ENCODE measurements at places on chromosomes 5 and 9. TPM values are rescaled to one million over a fixed set of nuclear protein-coding genes. Genes with fewer than 3 reads are reported as not detected.

SV2C gene
- 0.02 TPM for total RNA-seq

PTGDS gene
- 4.8 TPM for total RNA-seq

DIPK1B gene
- total RNA-seq, result 38.2 TPM

PCDHA12 gene
- 7.2 TPM for total RNA-seq

LCN10 gene
- 0.75 TPM for total RNA-seq

DAB2 gene
- total RNA-seq, result 2.3 TPM

C1QTNF3 gene
- 1.1 TPM for total RNA-seq

N4BP3 gene
- total RNA-seq, result 32.1 TPM

TMED9 gene
- 156 TPM for total RNA-seq

ZDHHC11 gene
- 37.6 TPM for total RNA-seq

CYFIP2 gene
- 84.5 TPM for total RNA-seq

CBY3 gene
- 1.6 TPM for total RNA-seq

GRCh38 chr9:137575364-137575715 lies 3.4 kb downstream of the DPH7 start:
- H3K36me3 ChIP-seq, result peaks cover 52% of the 10 kb centered on the region
- H3K27me3 ChIP-seq, result no peaks in the 10 kb centered on the region
- H3K4me3 ChIP-seq, result peak overlapping the region; percentile 27
- DNase-seq, result no peak
- peaks cover 4% of the 10 kb centered on the region for H3K4me1 ChIP-seq
- no peak overlapping the region for H3K27ac ChIP-seq

GRCh38 chr9:134948149-134948548 lies 30.4 kb upstream of the FCN1 start:
- H3K36me3 ChIP-seq, result no peaks in the 10 kb centered on the region
- H3K27ac ChIP-seq, result no peak overlapping the region
- H3K4me1 ChIP-seq, result no peaks in the 10 kb centered on the region
- no peak overlapping the region for H3K4me3 ChIP-seq
- no peak for DNase-seq

DNA sequence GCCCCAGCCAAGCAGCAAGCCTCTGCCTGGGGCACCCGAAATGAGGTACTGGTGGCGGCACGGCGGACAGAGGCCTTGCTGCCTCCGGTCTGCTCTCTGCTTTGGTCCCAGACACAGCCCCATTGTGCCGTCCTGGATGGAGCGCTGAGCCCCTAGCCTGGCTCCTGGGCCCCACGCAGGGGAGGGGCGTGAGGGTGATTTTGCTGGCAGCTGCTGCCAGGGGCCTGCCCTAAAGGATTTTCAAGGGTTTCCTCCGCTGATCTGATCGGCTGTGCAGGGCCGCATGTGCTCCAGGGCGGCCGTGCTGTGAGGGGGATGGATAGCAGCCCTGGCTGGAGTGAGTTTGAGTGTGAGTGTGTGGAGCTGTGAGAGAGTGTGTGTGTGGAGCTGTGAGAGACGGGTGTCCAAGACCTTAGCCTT lies 1.3 kb downstream of the GPSM1 start:
- no peak for DNase-seq
- H3K36me3 ChIP-seq, result no peaks in the 10 kb centered on the region
- H3K4me3 ChIP-seq, result peak overlapping the region; percentile 52

GRCh38 chr5:67154556-67155206 lies 41.9 kb downstream of the CD180 start:
- H3K36me3 ChIP-seq, result no peaks in the 10 kb centered on the region
- no peaks in the 10 kb centered on the region for H3K4me1 ChIP-seq
- H3K4me3 ChIP-seq, result no peak overlapping the region
- H3K27ac ChIP-seq, result no peak overlapping the region
- no peak for DNase-seq

DNA sequence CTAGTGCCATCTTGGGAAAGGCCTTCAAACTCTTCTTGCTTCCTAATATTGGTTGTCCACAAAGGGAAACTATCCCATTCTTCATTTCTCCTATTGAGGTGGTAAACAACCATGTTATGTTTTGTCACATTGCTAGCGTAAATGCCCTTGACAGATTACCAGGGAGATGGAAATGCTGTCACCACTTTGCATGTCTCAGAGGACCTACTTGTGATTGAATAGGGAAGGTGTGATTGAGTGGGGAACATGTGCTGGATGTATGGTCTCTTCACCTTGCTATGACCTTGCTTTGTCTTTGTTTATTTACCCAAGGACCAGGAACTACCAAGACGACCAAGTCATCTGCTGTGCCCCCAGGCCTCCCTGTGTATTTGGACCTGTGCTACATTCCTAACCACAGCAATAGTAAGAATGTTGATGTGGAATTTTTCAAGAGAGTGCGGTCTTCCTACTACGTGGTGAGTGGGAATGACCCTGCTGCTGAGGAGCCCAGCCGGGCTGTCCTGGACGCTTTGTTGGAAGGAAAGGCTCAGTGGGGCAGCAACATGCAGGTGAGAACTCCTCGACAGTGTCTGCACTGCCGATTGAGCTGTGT lies 96.1 kb downstream of the MAP1B start:
- H3K4me3 ChIP-seq, result no peak overlapping the region
- DNase-seq, result no peak
- H3K27ac ChIP-seq, result no peak overlapping the region
- no peaks in the 10 kb centered on the region for H3K27me3 ChIP-seq
- H3K36me3 ChIP-seq, result peaks cover 60% of the 10 kb centered on the region

DNA sequence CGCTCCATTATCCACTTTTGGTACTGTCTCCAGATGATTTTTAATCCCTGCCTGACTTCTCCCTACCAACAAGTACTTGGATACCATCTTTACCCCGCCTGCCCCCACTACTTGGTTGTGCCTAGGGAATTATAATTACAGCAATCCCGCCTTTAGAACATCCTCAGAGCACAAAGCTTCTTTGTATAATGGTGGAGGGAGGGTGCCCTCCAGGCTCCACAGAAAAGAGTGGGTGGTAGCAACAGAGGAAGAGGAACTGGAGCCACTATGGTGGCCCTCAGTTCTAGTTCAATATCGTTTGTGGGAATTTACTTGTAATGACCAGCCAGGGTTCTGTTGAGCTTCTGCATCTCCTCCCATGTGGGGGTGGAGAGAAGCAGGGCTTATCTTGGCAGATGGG lies 79.0 kb upstream of the RNF38 start:
- no peak for DNase-seq
- H3K27me3 ChIP-seq, result no peaks in the 10 kb centered on the region
- peaks cover 3% of the 10 kb centered on the region for H3K36me3 ChIP-seq

GRCh38 chr5:134088291-134088690 lies 26.2 kb upstream of the TCF7 start:
- H3K27me3 ChIP-seq, result no peaks in the 10 kb centered on the region
- no peaks in the 10 kb centered on the region for H3K36me3 ChIP-seq
- H3K4me1 ChIP-seq, result 0 out of 2 replicates have a peak, but pooled peaks cover 3% of the 10 kb centered on the region
- no peak overlapping the region for H3K4me3 ChIP-seq
- no peak overlapping the region for H3K27ac ChIP-seq
- DNase-seq, result no peak

DNA sequence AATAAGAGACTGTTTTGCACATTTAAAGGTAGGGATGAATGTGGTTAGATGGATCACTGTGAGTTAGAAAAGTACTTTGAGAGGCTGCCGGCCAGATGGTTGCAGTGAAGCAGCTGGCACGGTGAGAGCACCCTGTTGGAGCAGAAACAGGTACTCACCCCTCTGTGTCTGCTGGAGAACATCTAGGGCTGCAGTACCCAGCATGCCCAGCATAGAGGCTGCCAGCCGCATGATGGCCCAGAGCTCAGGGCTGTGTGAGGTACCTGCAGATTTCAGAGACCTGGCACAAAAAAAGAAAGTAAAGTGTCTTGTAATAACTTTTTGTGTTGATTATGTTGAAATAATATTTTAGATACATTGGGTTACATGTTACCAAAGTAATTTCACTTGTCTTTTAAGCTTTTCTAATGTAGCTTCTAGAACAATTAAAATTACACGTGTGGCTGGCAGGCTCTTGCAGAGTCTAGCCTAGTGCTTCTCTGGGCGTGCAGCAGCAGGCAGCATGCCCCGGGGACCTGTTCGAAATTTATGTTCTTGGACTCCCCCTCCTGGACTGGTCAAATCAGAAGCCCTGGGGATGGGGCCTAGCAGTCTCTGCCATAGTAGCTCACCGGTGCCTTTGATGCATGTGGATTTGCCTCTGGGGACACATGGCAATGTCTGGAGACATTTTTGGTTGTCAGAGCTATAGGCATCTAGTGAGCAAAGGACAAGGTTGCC lies 11.1 kb downstream of the WDR5 start:
- no peaks in the 10 kb centered on the region for H3K27me3 ChIP-seq
- no peaks in the 10 kb centered on the region for H3K4me1 ChIP-seq
- peaks cover 43% of the 10 kb centered on the region for H3K36me3 ChIP-seq
- no peak for DNase-seq
- no peak overlapping the region for H3K27ac ChIP-seq

- H3K27ac ChIP-seq, result no peak overlapping the region
- H3K4me1 ChIP-seq, result no peaks in the 10 kb centered on the region
- H3K36me3 ChIP-seq, result no peaks in the 10 kb centered on the region
- no peak overlapping the region for H3K4me3 ChIP-seq
Observed at GRCh38 chr5:178325311-178325678, 92.7 kb upstream of the PHYKPL start.

- H3K4me1 ChIP-seq, result no peaks in the 10 kb centered on the region
- no peak overlapping the region for H3K4me3 ChIP-seq
- no peaks in the 10 kb centered on the region for H3K27me3 ChIP-seq
- H3K27ac ChIP-seq, result no peak overlapping the region
Observed at GRCh38 chr5:54959673-54960418, 25.5 kb downstream of the ESM1 start.

GRCh38 chr5:113110117-113110516 lies 133.5 kb downstream of the DCP2 start:
- DNase-seq, result no peak
- no peak overlapping the region for H3K27ac ChIP-seq
- H3K4me1 ChIP-seq, result no peaks in the 10 kb centered on the region
- peaks cover 10% of the 10 kb centered on the region for H3K36me3 ChIP-seq
- H3K4me3 ChIP-seq, result no peak overlapping the region

DNA sequence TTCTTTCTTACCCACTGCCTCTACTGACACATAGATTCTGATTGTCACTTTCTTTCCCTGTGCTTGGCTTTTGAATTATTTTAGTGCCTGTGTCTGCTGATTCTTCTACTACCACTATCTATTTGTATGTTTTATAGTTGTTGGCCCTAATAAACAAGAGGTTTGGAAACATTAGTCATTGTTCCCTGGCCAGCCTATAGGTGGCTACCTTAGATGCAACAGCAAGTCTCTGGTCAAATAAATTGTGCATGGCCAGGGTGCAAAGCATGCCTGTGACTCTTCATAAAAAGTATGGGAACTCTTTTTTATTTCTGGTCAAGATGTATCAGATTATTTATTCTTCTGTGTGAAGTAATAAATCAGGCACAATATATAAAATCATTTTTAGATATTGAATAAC lies 124.4 kb downstream of the PLK2 start:
- H3K27ac ChIP-seq, result no peak overlapping the region
- H3K4me3 ChIP-seq, result no peak overlapping the region
- H3K36me3 ChIP-seq, result no peaks in the 10 kb centered on the region
- no peak for DNase-seq

GRCh38 chr9:35729700-35730485 lies 2.1 kb downstream of the TLN1 start:
- no peaks in the 10 kb centered on the region for H3K27me3 ChIP-seq
- H3K4me3 ChIP-seq, result no peak overlapping the region
- peaks cover 25% of the 10 kb centered on the region for H3K4me1 ChIP-seq
- DNase-seq, result peak; percentile 56
- H3K27ac ChIP-seq, result no peak overlapping the region
- H3K36me3 ChIP-seq, result peaks cover 7% of the 10 kb centered on the region

DNA sequence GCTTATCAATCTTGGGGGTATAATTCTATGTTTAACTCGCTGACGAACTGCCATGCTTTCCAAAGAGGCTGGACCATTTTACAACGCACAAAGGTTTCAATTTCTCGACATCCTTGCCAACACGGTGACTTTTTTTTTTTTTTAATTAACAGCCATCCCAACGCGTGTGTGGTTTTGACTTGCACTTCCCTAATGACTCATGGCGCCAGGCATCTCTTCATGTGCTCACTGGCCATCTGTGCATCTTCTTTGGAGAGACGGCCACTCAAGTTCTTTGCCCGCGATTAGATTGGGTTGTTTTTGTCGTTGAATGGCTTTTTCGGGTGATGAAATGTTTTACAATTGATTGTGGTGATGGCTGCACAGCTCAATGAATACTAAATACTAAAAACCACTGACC lies 12.5 kb upstream of the CARD9 start:
- H3K4me3 ChIP-seq, result no peak overlapping the region
- H3K36me3 ChIP-seq, result peaks cover 72% of the 10 kb centered on the region
- H3K4me1 ChIP-seq, result no peaks in the 10 kb centered on the region
- no peak overlapping the region for H3K27ac ChIP-seq
- H3K27me3 ChIP-seq, result no peaks in the 10 kb centered on the region

DNA sequence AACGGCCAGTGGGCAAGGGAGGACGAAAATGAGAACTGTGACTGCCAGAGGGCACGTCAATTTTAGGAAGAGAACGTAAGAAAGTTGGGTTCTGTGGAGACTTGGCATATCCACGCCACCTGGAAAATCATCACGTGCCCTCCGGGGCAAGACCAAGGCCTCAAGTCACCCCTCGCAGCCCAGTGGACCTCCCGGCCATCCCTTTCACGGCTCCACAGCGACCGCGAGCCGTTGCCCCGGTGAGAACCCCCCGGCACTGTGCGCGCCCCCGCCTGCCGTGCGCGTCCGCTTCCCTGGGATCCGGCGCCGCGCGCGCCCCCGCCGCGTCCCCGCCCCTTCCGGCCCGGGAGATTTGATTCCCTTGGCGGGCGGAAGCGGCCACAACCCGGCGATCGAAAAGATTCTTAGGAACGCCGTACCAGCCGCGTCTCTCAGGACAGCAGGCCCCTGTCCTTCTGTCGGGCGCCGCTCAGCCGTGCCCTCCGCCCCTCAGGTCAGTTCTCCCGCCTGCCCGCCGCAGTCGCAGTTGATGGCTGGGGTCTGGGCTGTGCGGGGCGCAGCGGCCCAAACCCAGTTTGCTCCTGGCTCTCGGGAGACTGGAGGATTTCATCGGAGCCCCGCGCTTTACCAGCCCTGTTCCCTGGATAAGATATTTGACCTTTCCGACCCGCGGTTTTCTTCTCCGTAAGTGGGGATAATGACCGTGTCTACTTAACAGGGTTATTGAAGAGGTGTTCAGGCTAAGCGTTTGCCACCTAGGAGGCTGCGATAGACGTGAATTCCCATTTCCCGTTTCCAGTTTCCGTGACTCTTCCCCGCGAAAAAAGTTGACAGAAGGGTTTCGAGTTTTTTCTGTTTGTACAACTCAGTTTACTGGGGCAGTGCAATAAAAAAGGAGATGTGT lies at the start of gene MELK:
TSS of gene MELK (plus strand) at position 381 of the 904 bp plus-strand sequence. CDS start 8,787 bp downstream, outside the sequence.
- peak within 1 kb of the TSS; percentile 10 for H3K27ac ChIP-seq
- peak within 1 kb of the TSS; percentile 95 for H3K4me3 ChIP-seq
- no peaks in the 10 kb centered on the region for H3K27me3 ChIP-seq
- DNase-seq, result peak; percentile 86
- no peaks in the 10 kb centered on the region for H3K4me1 ChIP-seq

DNA sequence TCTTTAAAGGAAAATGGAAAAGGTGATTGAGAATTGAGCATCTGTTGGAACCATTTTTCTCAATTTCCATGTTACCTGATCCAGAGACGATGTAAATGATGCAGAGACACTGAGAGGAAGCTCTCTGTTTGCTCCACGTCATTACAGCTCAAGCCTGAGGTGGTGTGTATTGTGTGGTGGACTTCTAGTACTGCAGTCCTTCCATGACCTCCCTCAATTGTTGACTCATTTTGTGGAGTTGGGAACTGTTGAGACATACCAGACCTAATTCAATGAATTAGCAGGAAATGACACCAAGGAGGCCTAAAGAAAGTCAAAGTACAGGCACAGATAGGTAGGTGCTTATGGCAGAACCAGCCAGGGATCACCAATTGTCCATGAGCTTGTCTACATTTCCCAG lies 15.6 kb upstream of the LVRN start:
- H3K36me3 ChIP-seq, result peaks cover 5% of the 10 kb centered on the region
- no peaks in the 10 kb centered on the region for H3K4me1 ChIP-seq
- H3K27me3 ChIP-seq, result no peaks in the 10 kb centered on the region
- DNase-seq, result no peak
- H3K27ac ChIP-seq, result no peak overlapping the region
